Left renal cortex interstitium (tissue), 4 donors: ENCODE measurements at places on chromosomes 16 and 17.

DNA sequence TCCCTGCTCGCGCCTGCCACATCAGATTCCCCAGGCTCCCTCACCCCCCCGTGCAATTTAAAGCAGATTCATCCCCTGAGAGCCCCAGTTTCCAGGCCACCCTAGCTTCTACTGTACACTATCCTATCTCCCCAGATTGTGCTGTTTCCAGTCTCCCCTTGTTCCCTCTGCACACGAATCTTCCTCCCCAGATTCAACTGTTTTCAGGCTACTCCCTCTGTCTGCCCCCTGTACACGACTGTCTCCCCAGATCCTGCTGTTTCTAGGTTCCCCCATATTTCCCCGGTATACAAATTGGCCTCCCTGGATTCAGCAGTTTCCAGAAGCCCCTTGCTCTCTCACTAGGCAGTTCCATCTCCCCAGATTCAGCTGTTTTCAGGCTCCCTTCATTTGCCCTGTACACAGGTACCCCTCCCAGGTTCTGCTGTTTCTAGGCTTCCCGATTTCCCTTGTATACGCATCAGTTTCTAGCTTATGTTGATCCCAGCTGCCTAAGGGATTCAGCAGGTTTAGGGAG, 22.9 kb downstream of the COPZ2 start:
- DNase-seq: no peak

GRCh38 chr16:74817851-74818250, 43.2 kb upstream of the FA2H start:
- DNase-seq: no peak

- no peak for DNase-seq
Measured at GRCh38 chr17:57407287-57408070, 151.2 kb downstream of the MSI2 start.

DNA sequence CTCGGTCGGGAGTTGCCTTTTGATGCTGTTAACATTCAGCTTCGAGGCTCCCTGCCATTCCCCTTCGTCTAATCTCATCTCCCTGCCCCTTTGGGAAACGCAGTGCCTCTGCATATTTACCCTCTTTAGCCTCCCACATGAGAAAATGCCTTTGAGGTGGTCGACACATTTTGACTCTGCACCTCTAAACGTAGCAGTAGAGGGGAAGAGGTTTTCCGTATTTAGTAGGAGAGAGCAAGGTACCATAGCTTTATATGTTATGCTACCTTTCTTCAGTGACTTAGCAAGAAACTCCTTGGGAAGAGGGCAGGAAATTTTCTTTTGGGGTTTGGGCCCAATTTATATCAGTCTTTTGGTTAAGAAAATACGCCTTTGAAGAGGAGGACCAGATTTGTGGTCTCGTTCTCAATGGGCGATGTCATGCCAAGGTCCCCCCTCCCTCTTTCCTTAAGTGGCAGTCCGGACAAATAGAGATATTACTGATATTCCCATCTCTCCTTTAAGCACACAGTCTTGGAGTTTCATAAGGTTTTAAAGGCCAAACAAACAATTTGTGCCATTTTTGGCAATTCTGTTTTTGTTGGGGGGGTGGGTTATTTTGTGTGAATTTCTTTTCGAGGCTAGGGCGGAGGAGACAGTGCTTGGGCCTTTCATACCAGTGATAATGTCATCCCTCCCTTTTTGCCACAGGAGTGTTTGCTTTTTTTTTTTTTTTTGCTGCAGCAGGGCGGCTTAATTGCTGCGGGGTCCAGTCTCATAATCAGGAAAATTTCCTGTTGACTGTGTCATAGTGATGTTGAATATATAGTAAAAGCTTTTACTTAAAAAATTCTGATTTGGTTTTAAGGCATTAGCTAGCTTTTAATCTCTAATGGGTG, 1.5 kb downstream of the PAFAH1B1 start:
- peak; percentile 12 for DNase-seq

DNA sequence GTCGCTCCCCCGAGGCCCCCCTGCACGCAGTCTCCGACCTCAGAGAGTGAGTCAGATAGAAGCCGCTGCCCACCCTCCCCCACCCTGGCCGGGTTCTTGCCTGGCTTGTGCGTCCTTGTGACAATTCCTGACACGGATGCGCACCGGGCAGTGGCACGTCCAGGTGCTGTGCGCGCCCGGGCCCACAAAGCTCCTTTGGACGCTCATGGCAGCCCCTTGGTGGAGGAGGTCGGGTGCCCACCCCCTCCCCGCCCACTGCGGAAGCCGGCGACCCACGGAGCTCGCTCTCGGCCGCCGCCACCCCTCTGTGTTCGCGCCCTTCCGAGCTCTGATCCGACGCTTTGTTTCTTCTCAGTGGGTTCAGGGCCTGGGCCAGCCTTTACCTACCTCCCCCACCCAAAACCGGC, 662 bp upstream of the TUBB3 start:
- no peak for DNase-seq

GRCh38 chr16:48158296-48158695, 2.5 kb upstream of the ABCC12 start:
- DNase-seq: no peak

GRCh38 chr17:38628441-38628840, 22.7 kb upstream of the SRCIN1 start:
- no peak for DNase-seq

- DNase-seq: no peak
Measured at GRCh38 chr17:42784811-42785592, 4.6 kb downstream of the WNK4 start.

DNA sequence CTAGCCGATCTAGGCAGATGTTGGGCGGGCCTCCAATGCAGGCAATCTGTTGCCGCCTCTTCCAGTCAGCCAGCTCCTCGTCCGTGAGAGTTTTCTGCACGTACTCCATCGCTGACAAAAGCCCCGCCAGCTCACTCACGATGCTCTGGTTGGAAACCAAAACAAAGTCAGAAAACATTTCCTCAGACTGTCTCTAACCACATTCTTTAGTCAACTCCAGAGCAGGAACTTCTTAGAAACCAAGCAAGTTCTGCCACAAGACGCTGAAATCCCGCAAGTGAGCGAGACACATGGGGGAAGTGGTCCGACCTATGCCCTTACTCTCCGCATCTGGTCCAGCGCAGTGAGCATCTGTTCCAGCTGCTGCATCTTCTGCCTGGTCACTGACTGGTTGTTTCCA, 49.1 kb downstream of the STAT5A start:
- no peak for DNase-seq

DNA sequence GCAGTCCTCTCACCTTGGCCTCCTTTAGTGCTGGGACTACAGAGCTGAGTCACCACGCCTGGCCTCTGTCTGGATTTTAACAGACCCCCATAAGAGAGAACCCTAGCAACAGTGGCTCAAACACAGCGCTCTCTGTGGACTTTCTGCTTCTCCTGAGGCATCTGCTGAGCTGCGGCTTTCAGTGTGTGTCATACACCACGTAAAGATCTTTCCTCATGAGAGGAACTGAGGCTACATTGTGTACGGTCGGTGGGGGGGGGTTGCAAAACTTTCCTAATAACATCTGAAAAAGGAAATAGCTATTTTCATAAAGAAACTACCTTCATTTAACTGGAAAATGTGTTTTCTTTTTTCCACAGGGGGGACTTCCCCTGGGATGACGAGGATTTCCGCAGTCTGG, 32.9 kb downstream of the DEF8 start:
- DNase-seq: no peak

- DNase-seq: no peak
Measured at GRCh38 chr17:45256114-45256966, 5.6 kb downstream of the SPATA32 start.

GRCh38 chr17:53560953-53561352, 261.8 kb upstream of the KIF2B start:
- DNase-seq: no peak

GRCh38 chr17:866568-867103, 84.5 kb downstream of the MRM3 start:
- no peak for DNase-seq
